ENCODE measurements at places on chromosomes 5 and 9.

- DNase-seq: no peak
These were observed 33.5 kb upstream of the HSPB3 start for GRCh38 chr5:54421976-54422375.

DNA sequence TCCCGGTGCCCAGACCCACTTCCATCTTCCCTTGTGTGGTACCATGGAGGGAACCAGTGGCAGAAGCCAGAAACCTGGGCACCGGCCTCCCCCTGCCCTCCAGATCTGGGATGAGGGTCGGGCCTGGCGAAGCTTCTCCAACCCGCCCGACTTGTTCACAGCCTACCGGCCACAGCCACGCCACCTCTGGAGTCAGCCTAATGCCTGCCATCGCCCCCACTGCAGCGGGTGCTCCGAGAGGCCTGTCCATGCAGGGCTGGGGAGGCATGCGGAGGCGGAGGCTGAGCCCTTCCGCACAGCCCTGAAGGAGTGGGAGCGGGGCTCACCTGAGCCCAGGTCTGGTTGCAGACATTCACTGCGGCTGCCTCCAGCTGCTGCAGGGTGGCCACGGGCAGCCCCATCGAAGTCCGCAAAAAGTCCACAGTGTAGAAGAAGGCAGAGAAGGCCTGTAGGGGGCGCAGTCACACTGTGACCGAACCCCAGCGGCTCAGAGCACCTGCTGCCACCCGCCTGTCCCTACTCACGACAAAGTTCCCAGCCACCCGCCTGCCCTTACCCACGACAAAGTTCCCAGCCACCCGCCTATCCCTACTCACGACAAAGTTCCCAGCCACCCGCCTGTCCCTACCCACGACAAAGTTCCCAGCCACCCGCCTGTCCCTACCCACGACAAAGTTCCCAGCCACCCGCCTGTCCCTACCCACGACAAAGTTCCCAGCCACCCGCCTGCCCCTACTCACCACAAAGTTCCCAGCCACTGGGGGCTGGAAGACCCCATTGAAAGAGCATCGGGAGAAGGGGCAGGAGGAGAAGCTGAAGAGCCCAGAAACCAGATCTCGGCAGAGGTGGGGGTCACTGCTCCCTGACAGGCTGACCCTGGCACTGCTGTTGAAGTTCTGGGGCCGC lies 3.8 kb upstream of the NPDC1 start:
- no peak for DNase-seq

DNA sequence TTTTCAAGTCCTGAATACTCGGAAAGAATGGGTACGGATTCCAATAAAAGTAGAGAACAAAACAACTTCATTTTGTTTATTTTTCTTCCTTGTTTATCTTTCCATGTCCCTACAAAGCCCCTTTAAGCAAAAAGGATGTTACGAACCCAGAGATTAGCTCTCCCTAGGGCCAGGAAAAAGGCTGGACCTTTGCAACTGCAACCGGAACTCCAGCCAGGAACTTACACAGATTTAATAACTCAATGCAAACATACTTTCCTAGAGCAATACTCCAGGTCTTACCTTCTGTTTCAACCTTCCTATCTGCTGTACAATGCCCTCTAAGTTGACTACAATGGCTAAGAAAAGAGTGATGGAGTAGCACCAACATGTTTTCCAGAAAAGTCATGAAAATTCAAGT lies 7.0 kb downstream of the DENND1A start:
- no peak for DNase-seq

DNA sequence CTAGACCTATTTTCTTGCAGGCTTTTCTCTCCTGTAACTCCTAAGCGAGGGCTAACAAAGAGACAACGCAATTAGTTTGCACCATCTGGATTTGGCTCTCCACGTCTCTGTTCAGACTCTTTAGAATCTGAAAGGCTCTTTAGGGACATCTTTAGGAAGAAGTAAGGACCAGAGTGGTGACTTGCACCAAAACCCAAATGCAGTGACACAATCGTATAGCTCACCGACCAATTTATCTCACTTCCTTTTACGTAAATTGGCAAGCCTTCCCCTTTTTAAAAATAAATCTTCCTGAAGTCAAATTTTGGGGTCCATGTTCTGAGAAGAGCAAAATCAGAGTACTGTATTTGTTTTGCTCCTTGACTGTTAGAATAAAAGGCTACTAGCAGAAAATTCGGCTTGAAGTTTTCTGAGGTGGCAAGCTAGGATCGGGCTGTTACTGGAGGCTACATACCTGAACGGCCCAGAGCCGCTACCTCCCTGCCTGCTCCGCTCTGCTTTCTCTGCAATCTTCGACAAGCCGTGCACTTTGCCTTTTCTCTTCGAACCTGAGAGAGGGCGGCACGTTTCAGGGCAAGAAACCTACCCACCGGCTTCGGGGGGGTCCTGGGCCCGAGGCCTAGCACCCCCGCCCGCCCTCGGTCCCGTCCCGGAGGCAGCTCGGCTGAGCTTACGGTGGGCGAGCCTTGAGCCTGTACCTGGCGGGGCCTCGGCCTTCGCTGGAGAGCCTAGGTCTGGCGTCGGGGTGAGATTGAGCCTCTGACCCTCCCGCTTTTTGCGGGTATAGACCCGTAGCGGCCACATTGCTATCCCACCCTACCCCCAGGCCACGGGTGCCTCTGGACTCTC lies 537 bp downstream of the MEIKIN start:
- DNase-seq: no peak

GRCh38 chr5:926417-927171 lies 33.9 kb downstream of the TRIP13 start:
- no peak for DNase-seq

DNA sequence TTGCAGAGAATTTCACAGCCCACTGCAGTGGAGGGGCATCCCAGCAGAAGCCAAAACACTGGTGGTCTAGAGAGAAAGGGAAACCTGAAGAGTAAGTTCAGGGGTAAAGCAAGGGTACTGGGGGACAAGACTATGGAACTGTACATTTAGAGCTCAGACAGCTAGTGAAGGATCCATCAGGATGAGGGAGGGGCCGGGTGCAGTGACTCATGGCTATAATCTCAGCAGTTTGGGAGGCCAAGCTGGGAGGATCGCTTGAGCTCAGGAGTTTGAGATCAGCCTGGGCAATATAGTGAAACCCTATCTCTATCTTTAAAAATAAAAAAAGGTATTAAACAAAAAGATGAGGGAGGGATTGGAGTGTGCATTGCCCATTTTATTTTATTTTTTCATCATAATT lies 7.8 kb upstream of the ANKH start:
- DNase-seq: no peak

DNA sequence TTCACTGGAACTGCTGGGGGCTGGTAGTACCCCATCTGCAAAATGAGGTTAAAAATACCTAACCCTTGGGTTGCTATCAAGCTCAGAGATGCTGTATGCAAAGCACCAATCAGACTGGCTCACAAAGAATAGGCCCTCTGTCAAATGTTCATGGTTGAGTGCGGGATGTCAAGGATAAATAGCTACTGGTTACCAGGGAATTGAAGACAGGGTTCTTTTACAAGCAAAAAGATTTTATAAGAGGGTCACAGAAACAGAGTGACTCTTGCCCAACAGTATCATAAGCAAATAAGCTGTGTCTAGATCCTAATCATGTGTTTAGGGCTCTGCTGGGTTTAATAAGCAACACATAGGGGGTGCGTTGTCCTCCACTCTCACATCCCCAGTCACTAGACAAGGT lies 11.9 kb downstream of the SYK start:
- DNase-seq: no peak

- DNase-seq: no peak
These were observed 507.9 kb upstream of the DAP start for GRCh38 chr5:11268891-11269290.

DNA sequence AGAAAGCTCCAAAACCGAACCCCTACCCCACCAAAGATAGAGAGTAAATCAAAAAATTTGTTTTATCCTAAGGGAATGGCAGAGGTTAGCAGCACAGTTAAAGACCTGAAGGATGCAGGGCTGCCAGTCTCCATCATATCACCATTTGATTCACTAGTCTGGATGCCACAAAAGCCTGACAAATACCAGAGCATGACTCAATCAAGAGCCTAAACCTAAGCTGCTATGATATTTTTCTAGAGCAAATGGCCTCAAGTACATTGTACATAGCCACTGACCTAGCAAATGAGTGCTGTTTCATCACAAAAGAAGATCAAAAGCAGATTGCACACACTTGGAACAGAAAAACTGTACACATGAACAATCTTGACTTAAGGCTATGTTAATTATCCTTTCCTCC lies 48.0 kb downstream of the DPYSL3 start:
- DNase-seq: no peak

DNA sequence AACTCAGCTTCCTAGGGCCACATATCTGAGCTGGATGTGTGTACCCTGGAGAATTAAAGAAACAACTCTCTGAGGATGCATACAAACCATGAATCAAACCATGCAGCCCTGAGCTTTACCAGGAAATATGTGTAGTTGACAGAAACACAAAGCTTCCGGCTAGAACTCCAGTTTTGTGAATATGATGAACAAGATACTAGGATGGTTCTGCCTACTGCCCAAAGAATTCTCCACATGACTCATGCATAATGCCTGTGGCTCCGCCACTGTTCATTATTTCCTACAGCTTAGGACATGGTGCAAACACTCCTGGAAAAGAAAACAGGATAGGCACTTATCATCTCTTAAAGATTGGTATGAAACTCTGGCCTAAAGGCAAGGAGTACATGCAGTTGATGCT lies 343.4 kb downstream of the DNAH5 start:
- no peak for DNase-seq

- no peak for DNase-seq
These were observed 465.7 kb downstream of the DIRAS2 start for GRCh38 chr9:90176901-90177300.

DNA sequence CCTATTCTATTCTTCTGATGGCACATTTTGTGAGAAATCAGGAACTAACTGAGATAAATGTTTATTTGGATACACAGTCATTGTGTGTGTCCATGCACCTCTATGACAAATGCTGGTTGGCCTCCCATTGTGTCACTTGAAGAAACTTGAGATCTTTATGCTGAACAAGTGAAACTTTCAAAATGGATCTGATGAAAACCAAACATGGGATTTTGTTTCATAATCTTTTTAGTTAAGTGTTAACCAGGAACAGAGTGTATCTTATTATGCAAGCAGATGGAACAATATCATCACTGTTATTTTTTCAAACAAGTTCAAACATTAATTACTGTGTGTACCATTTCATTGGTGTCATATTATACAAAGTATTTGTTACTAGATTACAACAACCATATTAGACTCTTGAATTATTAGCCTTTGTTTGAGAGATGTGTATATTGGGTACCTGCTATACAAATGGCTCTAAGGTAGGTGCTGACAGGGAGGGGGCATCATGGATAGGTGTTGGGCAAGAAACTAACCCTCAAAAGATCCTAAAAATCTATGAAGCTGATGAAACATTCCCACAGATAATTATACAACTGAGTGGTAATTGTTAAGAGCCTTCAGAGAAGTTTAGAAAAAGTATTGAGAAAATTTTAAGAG lies 159.8 kb downstream of the PALM2AKAP2 start:
- DNase-seq: no peak

DNA sequence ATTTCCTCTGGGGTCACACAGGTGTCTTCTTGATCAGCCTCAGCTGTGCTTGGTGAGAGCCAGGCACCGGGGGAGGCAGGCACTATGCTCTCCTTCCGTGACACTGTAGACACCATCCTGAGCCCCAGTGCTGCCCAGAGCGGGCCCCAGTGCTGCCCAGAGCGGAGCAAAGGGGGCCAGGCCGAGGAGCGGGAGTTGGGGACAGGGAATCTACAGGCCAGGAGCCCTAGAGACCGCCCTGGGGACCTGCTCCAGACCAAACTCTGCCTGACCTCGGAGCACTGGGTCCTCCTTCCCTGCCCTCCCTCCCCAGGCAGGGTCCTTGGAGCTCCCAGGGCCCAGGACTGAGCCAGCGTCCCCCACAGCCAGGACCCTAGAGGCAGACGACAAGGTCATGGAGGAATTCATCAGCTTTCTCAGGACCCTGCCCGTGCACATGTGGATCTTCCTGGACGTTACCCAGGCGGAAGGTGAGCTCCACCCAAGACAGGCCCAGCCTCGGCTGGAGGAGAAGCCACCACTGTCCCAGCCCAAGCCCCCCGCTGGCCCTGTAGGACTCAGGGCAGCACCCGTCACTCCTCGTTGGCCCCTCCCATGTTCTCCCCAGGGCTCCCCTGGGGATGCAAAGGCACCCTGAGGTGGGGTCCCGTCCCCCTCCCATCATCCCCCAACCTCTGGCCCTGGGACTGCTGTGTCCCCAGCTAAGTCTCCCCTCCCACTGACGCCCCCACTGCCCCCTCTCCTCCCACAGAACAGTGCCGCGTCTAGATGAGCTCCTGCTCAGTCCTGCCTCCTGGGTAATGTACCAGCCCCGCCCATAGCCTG lies 30.2 kb downstream of the PAEP start:
- no peak for DNase-seq

- DNase-seq: no peak
These were observed 1.1 kb upstream of the GPSM1 start for GRCh38 chr9:136326061-136326760.

DNA sequence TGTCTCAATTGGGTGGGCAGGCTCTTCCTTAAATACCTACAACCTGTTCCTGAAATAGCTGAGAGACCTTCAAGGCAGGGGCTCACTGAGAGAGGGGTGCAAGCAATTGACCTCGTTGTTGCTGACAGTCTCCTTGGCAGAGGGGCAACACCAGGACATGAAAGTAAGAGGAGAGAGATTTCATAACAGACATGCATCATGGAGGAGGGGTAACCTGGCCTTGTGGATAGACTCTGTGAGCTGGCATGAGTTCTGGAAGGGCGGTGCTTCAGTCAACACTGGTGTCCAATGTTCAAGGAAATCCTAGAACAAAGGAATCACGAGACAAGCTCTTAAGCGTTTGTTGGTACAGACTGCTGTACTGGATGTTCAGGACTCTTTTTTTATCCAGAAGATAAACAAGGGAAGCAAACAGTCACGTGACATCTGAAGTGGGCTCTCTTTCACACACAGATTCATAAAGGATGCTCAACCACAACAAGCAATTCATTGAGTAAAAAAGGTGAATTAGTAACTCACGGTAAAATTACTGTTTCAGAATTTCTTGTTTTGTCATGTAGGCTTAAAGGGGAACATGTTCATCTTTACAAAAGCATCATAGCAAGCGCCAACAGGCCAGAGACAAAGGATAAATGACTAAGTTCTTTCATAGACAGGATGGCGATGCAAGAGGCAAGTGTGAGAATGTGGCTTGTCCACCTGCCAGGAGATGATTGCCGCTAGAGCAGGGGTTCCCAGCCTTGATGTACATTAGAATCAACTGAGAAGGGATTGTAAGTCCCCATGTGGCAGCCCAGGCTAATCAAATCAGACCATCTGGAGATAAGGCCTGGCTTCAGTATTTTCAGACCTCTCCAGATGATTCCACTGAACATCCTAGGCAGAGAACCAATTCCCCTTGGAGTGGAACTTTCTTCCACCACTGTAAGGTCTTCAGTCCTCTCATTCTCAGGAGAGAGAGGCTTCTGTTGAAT lies 20.7 kb downstream of the ANKRA2 start:
- DNase-seq: no peak

- no peak for DNase-seq
These were observed 318.3 kb upstream of the ITGA1 start for GRCh38 chr5:52469420-52469819.

GRCh38 chr5:11650936-11651335 lies 253.3 kb downstream of the CTNND2 start:
- DNase-seq: no peak

- DNase-seq: no peak
These were observed 4.4 kb upstream of the MLANA start for GRCh38 chr9:5886114-5886939.

Measured in cortex of kidney (tissue), 1 donor.